ENCODE measurements at places on chromosomes 4 and X.

GRCh38 chr4:88735564-88735963 is 37.9 kb upstream of the NAP1L5 start:
- no peak for DNase-seq

DNA sequence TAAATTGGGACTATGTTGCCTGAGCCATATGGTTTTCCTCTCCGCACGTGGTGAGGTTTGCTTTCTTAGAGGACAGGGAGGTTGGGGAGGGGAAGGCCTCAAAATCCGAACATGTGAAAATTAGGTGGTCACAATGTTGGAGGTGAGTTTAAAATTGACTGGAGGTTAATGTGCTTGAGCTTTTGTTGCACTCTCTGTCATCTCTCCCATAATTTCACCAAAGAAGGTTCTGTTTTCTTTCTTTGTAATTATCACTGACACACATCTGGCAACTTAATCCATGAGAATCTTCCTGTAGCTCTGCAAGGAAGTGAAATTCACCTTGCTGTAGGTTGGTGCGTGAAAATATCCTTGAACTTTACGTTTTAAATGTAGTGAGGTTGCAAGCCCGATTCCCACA is 225.5 kb downstream of the PDGFC start:
- no peak for DNase-seq

DNA sequence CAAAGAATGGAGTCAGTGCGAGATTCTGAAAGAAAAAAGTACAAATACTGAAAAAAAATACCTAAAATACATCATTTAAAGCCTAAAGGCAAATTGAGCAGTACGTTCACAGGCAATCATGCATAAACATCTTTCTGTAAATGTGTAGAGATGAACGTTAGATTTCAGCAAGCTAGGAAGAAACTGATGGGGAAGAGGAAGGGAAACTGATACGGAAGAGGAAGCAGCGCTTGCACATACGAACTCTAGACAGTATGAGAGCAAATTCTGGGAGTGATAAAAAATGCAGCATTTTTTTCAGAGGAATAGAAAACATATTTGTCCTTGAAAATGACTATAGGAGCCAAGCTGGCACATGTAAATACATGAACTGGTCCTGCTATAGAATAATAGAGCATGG is 9.4 kb downstream of the ANKRD50 start:
- no peak for DNase-seq

DNA sequence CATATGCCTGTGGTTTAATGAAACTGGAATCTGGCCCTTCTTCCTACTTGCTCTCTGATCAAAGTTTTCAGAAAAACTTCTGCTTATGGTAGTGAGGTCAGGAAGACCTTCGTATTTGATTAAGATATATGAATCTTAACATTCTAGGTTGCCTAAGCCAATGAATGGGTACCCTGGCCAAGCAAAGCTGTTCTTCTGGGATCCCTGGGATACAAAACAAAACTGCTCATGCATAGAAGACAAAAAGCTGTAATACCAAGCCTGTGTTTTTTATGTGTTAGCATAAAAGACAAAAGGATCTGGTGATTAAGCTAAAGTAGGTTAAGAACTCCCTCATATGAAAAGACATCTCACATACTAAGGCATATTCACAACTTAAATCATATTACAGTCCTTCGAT is 21.6 kb downstream of the ANKRD17 start:
- DNase-seq: no peak

DNA sequence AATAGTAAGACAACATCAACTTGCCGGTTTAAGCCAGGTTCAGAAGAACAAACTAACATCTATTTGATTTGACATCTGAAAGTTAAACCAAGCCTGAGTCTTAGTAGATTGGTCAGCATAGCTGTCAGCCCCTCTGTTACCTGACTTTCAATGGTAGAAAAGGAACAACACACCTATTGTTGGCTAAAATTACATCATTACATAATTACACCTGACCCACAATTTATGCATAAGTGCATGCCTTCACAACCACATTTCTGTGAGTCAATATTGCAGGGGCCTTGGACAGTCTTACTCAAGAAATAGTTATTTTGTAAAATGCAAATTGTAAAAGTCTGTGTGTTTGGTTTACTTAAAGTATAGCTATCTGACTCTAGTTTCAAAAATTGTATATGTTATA is 36.2 kb downstream of the EGFL6 start:
- no peak for DNase-seq

DNA sequence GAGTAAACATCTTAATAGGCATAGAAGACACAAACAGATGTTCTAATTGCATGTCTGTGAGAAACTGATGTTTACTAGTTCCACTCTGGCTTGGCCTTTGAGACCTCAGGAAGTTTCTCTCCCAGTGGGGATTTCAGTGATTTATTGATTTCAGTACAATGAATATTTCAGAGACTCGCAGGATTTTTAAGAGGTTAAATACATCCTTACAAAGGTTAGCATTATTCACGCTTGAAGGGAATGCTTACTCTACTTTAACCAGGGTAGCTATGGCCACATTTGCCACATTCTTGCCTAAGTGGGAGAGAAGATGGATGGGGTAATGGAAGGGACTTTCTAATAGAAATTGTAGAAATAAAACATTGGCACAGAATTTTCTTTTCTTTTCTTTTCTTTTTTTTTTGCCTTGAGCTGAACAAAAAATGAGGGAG is 480.1 kb downstream of the SPRY1 start:
- DNase-seq: no peak

DNA sequence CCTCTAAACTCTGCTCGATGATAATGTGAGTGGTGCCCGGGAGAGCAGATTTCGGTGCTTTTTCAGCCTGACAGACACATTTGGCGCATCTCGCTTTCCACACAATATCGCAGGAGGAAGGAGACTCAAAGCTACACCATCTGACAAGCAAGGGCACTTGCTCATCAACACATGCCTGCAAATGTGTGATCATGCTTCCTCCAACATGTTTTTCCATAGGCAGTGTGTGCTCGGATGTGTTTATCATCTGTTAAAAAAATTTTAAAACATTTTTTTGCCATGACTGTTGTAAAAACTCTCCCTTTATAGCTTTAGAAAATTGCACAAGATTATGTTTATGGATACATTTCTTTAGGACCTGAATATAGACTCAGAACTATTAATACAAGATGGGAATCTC is 170.3 kb upstream of the PUDP start:
- DNase-seq: no peak

DNA sequence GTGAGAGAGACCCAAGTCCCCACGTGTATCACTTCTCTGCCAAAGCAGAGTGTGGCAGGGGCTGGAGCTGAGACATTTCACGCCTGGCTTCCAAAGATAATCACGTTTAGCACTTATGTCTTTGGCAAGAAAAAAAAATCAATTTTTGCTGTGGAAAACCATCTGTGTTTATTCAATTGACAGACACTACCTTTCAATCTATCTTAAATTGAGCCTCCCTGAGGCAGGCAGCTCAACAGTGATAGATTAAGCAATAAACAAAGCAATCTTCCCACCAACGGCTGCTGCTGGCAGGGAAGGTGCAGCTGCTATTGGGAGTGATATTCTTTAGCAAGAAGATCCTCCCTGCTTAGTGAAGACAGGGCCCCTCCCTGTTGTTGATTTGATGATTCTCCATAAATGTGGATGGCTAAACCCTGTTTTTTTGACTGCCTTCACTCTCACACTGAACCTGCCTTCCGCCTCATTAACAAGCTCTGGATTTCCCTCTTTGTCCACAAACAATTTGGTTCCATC is 11.6 kb upstream of the MAGEB17 start:
- DNase-seq: no peak

All from SHP77 (cell line).